ENCODE measurements at places on chromosomes 16 and 17.

- DNase-seq, result peak; percentile 18
Measured at GRCh38 chr16:87956365-87957231, 5.4 kb downstream of the BANP start.

DNA sequence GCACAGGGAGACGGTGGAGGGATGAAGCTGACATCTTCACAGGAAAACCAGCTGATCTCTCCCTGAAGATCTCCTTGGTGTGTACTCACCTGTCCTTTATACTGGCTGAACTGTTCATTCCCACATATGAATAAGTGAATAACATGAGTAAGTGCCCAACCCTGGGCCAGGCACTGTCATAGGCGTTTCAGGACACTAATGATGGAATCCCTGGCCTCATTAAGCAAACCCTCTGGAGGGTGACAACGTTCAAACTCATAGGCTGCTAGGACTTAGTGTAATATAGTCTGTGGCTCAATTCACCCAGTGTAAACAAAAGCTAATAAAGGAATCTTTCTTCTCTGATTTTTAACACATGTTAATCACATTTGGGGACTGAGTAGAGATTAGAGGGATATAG is 24.5 kb downstream of the GAS7 start:
- DNase-seq, result no peak

DNA sequence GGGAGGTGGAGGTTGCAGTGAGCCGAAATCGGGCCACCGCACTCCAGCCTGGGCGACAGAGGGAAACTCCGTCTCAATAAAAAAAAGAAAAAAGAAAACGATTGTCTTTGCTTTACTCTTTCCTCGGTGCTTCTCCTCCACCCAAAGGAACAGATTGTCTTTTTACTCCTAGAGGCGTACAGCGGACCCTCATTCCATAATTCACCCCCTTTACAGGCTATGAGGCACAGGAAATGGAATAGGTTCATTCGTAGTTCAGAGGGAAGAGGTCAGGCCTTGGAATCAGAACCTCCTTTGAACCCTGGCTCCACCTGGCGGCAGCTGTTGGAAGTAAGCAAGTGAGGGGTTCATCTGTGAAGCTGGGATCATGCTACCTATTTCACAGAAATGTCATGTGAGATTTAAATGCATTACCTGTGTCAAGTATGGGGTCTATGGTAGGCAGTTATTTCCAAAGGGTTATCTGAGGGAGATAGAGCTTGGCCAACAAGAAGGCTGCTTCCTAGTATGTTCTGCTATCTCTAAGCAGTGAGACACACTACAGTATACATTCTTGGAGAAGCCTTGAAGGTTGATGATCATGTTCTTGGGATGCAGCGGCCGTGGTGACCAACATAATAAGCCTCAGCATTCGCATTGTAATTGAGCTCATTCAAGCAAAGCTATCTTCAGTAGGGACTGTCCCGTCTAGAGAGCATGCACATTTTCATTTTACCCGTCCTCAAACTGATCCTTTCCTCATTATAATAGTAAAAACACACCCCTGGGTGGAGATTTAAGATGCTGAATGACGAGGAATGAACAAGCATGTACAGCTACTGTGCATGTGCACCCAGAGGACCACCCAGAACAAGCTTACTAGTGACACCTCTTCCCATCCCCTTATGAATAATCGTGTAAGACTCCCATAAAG is 18.7 kb upstream of the ZNF689 start:
- peak; percentile 88 for DNase-seq

DNA sequence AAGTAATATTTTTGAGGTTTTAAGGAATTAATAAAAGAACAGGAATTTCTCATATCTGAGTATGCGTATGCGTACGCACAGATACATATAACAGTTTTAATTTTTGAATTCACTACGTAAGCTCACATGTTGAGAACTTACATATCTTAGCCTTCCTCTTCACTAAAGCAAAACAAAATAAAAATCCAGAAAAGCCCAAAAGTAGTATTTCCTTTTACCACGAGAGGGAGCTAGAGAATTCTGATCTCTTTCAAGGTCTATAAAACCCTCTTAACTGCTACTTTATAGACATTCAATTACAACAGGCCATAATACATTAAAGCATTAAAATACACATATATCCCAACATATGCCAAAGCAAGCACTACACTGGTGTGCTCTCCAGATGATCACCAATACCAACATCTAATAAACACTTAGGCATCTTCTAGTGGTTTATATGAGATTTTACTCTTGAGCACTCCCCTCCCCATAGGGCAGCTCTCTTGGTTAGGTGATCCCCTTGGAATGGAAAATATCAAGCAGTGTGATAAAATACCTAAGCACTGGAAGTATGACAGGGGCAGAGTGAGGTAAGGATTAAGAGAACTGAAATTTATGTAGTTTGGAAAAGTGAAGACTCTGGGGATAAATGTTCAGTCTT is 94.0 kb downstream of the SKAP1 start:
- DNase-seq, result peak; percentile 75

DNA sequence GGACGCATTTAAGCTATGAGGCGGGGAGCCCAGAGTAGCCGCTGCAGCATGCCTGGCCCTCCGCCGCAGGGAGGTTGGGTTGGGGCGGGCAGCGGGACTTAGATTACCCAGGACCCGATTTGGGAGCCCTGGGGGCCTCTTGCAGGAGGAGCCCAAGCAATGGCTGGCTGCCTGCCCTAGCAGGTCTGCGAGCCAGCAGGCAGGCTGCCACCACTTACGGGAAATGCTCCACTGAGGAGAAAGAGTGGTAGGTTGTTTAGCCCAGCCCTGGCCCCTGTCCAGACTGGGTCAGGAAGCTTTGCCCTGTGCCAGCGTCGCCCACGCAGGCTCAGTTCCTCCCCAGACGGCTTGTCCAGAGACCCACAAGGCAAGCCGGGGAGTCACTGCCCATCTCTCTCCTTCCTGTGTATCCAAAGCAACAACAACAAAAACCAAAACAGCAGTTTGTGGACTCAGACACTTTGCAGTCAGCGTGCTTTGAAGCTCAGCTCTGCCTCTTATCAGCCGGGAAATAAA is 10.3 kb upstream of the TVP23A start:
- no peak for DNase-seq

DNA sequence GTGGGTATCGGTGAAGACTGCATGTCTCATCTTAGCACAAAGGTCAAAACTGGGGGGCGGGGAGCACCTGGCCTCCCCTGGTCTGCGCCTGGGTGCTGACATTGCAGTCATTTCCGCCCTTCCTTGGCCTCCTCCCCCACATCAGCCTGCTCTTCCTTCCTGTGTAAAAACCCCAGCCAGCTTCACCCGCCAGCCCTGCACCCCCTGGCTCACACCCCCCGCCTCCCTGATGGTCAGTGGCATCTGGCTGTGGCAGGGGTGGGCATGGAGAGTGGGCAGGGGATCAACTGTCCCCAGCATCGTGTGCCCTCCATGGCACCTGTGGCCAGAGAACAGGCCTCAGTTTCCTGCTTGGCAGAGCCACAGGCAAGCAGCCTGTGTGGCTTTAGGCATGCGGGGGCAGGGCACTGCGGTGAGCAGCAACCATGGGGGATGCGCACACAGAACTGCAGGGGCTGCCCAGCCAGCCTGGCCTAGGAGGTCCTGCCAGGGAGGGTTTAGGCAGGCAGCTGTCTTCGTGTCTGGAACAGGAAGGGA is 26.5 kb upstream of the LASP1NB start:
- DNase-seq, result no peak

DNA sequence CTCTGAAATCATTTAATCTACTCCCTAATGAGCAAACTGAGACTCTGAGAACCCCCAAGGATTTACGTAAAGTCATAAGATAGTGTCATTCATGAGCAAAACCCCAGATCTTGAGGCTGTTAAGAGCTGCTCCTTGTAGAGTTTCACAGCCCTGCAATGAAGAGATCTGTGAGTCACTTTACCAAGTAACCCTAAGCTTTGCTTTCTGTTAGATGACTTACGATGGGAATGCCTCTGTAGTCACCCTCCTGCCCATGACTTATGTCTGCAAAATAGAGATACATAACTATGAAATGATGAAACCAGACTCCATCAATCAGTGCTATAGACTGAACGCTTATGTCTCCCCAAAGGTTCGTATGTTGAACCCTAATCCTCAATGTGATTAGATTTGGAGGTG is 117.7 kb downstream of the HS3ST3A1 start:
- no peak for DNase-seq

- no peak for DNase-seq
Measured at GRCh38 chr16:10813099-10813455, 5.5 kb downstream of the TVP23A start.

- DNase-seq, result no peak
Measured at GRCh38 chr17:34311291-34311690, 7.9 kb upstream of the CCL8 start.

DNA sequence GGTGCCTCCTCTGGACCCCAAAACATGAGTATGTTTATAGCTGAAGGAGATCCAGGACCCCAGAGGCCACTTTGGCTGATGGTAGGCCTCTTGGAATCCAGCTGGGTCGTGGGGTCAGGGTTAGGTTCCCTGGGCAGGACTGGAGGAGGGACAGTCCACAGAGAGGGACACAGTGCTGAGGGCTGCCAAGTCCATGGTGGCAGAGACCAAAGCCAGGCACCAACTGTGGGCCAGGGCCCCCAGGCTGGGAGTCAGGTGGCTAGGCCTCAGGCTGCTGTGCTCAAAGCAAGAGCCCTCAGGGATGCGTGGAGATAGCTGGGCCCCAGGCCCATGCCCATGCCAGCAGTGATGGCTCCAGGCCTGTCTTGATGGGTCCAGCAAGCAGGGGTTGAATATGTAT is 44.1 kb downstream of the RAB11FIP4 start:
- no peak for DNase-seq

- no peak for DNase-seq
Measured at GRCh38 chr17:66469088-66469442, 166.7 kb downstream of the PRKCA start.

DNA sequence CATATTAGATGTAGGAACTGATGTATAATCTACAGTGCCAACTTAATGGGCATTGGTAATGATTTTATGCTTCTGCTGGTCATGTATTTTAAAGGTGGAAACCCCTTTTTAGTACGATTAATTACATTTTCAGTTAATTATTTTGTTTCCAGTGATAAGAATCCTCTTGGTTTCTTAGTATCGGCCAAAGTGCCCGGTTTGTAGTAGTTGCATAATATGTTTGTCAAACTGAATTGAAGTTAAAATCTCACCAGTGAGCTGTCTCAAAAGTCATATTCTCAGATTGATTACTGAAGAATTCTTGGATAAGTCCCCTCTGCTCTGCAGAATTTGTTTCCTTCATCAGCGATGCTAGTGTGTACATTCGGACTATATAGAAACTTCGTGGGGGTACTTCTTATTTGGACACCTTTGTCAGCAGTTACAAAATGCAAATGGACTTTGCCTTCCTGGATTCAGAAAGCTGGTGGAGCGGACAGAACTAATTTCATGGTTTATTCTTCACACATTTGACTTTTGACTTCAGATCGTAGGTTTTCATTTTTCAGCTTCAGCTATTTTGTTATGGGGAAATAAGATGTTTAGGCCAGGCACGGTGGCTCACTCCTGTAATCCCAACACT is 28.2 kb downstream of the SLC47A1 start:
- DNase-seq, result no peak

DNA sequence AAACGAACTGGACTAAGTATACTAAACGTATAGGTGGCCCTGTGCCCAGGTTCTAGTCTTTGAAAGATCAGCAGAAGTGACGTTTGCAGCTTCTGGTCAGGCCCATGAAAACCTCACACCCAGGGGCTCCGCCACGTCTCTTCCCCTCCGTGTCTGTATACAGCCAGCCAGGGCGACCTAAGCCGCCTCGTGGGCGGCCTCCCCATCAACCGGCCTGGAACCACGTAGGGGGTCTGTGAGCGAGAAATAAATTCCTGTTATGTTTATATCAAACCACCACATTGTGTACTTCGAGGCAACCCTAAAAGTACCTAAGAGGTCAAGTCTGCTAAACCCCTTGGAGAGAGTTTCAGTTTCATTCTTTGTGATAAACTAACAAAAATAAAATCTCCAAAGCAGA is 6.8 kb downstream of the TK1 start:
- no peak for DNase-seq

GRCh38 chr16:88553739-88554138 is 16.5 kb upstream of the ZC3H18 start:
- DNase-seq, result no peak

DNA sequence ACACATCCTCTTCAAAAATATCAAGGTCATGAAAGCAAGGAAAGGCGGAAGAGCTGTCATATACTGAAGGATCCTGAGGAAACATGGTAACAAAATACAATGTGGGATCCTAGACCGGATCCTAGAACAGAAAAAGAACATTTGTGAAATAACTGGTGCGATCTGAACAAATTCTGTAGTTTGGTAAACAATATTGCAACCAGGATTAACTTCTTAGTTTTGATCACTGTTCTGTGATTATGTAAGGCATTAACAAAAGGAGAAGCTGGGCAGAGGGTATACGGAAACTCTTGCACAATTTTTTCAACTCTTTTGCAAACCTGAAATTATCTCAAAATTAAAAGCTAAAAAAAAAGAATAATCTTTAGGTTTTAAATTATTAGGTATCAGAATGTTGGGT is 109.7 kb downstream of the TRIM37 start:
- no peak for DNase-seq

DNA sequence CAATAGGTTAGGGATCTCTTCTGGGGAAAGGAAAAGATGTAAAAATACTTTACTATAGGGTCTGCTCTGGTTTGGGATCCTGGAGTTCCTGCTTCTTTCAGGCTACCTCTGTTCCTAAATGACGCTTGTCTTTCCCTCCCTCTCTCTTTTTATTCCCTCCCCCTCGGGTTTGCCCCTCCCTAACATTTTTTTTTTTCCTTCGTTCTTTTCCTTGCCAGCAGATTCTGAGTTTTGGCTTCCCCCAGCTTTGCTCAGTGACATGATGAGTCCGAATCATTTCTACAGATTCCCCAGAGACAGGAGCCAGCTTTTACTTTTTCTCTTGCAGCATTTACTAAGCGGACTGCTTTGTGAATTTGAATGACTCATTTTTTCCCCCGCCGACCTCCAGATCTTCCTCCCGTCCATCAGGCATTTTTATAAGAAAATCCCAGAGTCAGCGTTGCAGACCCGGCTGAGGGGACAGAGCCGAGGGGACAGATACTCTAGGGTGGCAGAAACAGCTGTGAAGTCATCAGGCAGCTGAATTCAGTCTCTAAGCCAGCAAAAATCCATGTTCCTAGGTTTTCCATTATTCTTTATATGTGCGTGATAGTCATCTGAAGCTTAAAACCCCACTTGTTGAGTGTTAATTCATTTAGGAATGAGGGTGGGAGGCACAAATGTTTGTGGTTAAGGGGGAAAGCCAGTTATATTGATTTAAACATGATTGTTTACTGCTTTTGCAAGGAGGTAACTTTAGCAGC is at the start of gene TMEM100:
Gene TMEM100 (minus strand): TSS at position 123 of the 746 bp plus-strand sequence. CDS start 1,794 bp downstream, outside the sequence.
- DNase-seq, result no peak

- DNase-seq, result no peak
Measured at GRCh38 chr16:65576631-65577030, 454.8 kb upstream of the CDH11 start.

DNA sequence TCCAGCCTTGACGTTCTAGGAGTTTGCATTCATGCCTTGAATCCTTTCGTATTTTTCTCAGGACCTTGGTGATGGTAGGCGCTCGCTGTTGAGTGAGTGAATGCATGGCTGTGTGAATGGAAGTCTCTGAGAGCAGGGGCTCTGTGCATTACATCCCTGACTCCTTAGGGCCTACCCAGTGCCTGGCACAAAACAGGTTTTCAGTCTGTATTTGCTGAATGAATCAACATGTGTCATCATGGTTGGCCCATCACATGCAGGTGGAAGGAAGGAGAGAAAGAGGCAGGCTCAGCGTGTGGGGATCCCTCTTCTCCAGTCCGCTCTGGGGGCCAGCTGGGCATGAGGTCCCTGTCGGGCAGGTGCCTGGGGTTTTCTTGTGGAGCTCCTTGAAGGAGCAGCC is 8.7 kb downstream of the RAP1GAP2 start:
- no peak for DNase-seq
